Glutamatergic neuron (in vitro differentiated cells): ENCODE measurements at places on chromosomes 5 and 9. TPM values are rescaled to one million over a fixed set of nuclear protein-coding genes. Genes with fewer than 3 reads are reported as not detected.

The FAM163B gene
- total RNA-seq, result 0.51 TPM

DNA sequence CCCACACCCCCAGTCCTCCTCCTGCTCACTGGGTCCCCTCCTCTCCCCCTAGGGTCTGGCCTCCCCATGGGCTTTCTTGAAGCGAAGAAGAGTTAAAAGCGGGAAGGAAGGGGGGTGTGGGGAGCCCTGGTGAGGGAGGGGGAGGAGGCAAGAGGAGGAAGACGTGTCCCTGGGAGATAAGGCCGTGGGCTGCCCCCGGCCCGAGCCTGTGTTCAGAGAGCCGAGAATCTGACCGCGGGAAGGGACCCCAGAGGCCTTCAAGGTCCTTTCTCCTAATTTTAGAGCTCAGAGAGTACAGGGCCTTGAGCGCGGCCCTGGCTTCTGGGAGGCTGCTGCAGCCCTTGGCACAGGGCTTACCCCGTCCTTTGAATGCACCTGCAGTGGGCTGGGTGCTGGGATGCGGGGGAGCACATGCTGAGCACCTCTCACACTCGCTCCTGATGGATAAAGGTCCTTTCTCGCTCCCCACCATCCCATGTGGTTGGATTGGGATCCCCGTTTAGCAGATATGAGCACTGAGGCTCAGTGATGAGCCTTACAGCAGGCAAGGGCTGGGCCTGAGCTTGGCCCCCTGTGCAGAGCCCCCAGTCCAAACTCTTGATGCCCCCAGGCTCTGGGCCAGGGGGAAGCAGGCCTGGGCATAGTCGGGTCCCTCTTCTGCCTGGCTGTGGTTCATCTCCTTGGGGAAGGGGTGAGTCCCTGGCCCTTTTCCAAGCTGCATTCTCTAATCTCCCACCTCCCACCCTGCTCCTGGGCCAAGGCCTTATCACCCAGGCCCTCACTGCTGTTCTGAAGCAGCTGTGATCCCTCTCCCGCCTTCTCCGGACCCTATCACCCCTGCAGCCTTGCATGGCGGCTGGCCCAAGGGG lies 5.9 kb downstream of the GFI1B start:
- peaks cover 5% of the 10 kb centered on the region for H3K27me3 ChIP-seq
- no peak for DNase-seq
- H3K27ac ChIP-seq, result no peak overlapping the region
- H3K4me1 ChIP-seq, result no peaks in the 10 kb centered on the region
- peaks cover 4% of the 10 kb centered on the region for H3K36me3 ChIP-seq

DNA sequence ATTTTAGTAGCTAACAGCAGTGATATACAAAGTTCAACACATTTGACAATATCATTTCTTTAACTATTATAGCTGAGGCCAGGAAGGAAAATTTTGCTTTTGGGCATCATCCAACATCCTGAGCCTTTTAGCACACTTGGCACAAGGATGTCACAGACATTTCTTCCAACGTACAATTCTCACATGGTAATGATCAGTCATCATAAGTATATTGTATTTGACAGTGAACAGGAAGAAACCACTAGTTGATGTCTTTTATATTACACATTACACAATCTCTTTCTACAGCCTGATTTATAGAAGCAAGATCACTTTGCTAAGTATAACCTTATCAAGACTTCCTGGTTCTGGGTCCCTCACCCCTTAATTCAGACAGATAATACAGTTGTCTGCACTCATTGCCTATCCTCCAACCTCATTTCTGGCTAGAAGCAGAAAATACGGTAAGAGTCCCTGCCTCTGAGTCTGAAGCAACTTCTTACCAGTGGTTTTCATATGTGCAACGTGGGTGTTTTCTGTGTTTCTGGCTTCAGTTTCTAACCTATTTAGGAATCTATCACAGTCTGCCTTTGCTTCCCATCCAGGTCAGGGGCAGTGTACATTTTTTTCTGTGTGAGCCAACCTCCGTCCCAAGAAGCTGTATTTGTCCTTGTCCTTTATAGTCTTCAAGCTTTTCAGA lies 167.8 kb downstream of the PAM start:
- no peaks in the 10 kb centered on the region for H3K36me3 ChIP-seq
- H3K27ac ChIP-seq, result no peak overlapping the region
- H3K4me1 ChIP-seq, result peaks cover 10% of the 10 kb centered on the region
- no peak for DNase-seq

- peaks cover 5% of the 10 kb centered on the region for H3K36me3 ChIP-seq
- no peak overlapping the region for H3K4me3 ChIP-seq
- no peaks in the 10 kb centered on the region for H3K4me1 ChIP-seq
Observed at GRCh38 chr5:150431574-150431973, 18.0 kb downstream of the RPS14 start.

DNA sequence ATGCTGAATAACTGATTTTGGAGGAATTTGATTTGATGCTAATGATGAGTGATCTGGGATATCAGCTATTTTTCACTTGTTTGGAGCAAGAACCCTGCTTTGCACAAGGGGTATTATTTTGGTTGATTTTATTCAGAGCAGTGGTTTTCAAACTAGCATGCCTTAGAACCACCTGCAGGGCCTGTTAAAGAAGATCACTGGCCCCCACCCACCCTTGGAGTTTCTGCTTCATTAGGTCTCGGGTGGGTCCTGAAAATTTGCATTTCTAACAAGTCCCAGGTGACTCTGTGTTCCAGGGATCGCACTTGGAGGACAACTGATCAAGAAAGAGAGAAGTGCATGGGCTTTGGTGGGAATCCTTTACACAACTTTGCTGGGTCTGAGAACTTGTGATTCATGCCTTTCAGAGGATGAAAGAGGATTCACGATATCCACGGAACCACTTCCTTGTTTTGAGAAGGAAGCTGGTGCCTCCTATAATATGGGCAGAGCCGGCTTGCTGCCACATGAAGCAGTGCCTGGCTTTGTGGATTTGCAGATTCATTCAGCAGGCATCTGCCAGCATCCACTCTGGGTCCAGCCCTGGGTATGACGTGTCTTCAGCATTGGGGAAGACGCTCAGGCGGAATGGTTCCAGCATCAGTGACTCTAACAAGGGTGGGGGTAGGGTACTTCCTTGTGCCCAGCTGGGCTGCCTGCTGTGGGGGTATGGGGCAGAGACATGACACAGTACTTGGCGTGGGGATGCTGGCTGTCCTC lies 106.6 kb upstream of the PITX1 start:
- H3K36me3 ChIP-seq, result no peaks in the 10 kb centered on the region
- no peak for DNase-seq
- peaks cover 4% of the 10 kb centered on the region for H3K27me3 ChIP-seq
- no peak overlapping the region for H3K27ac ChIP-seq
- H3K4me3 ChIP-seq, result no peak overlapping the region
- H3K4me1 ChIP-seq, result peaks cover 2% of the 10 kb centered on the region

DNA sequence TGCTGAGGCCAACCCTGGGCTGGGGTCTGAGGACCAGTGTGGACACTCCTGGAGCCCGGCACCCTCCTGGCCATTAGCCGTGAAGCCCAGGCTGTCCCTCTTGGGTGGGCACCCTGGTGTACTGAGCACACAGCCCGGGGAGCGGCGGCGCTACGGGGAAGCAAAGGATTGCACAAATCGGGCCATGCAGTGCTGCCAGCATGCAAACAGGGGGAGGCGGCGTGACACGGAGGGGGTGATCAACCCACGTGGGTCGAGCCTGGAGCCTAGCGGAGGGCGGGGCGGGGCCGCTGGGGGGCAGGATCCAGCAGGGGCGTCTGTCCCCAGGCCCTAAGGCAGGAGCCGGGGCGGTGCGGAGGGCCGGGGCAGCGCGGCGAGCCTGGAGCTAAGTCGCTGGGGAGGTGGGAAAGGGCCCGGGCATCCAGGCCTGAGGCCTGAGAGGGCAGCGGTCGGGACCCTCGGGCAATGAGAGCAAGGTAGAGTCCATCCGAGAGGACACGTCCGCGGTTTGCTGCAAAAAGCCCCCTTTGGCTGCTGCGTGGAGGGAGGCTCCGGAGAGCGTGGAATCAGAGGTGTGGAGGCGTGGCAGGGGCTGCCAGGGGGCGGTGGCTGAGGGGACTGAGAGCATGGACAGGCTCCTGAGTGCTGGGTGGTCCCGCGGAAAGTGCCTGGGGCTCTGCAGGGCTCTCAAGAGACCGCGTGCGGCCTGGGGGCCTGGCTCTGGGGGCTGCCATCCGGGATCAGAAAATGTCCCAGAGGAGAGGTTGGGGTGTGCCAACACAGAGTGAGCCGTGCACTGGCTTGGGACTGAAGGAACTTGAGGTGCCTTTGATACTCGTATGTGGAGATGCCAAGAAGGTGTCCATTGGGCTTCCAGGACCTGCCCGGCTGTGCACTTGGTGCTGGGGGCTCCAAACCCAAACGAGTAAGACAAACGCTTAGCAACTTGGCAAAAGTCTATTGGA lies 94.2 kb downstream of the BARX1 start:
- H3K4me3 ChIP-seq, result no peak overlapping the region
- no peaks in the 10 kb centered on the region for H3K36me3 ChIP-seq
- H3K27ac ChIP-seq, result no peak overlapping the region
- peaks cover 10% of the 10 kb centered on the region for H3K4me1 ChIP-seq
- H3K27me3 ChIP-seq, result peaks cover 10% of the 10 kb centered on the region

DNA sequence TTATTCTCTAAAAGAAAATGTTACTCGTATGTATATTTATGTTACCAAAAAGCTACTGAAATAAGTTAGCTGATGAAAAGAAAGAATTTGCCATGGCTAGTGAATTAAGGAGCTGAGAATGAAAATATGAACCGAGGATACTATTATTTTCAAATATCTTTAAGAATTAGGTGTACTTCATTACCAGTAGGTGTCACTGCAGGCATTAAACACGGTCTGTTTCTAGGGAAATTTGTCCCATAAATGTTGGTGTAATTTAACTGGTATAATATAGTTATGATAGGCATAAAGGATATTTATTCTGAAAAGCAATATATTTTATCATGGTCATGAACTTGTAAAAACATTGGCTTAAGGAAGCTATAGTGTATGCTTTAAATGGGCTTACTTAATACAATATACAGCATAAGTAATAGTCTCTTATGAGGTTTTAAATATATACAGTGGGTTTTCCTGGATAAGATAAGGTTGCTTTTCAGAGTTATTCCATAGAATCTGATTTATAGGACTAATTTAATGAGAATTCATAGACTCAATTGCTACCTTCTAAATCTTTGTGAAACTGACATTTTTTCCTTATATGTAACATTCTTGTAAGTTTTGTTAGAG lies 72.4 kb upstream of the MPDZ start:
- peaks cover 2% of the 10 kb centered on the region for H3K27me3 ChIP-seq
- DNase-seq, result no peak
- H3K27ac ChIP-seq, result no peak overlapping the region
- H3K4me3 ChIP-seq, result no peak overlapping the region

DNA sequence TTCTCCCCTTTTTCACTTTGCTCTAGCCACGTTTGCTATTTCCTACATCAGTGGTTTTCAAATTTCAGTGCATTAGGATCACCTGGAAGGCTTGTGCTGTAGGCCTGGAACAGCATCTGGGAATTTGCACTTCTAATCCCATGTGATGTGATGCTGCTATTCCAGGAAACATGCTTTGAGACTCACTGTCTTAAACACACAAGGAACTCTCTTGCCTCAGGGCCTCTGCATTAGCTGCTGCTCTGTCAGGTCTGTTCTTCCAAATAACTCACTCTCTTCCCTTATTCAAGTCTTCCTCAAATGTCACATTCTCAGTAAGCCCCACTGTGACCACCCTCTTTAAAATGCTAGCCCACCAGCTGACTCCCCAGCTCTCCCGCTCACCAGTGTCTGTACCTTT lies 204.0 kb downstream of the DNAH5 start:
- DNase-seq, result no peak
- peaks cover 2% of the 10 kb centered on the region for H3K4me1 ChIP-seq
- no peak overlapping the region for H3K4me3 ChIP-seq
- H3K27ac ChIP-seq, result no peak overlapping the region
- H3K27me3 ChIP-seq, result no peaks in the 10 kb centered on the region
- no peaks in the 10 kb centered on the region for H3K36me3 ChIP-seq

The SPATA6L gene
- total RNA-seq, result 0.59 TPM

DNA sequence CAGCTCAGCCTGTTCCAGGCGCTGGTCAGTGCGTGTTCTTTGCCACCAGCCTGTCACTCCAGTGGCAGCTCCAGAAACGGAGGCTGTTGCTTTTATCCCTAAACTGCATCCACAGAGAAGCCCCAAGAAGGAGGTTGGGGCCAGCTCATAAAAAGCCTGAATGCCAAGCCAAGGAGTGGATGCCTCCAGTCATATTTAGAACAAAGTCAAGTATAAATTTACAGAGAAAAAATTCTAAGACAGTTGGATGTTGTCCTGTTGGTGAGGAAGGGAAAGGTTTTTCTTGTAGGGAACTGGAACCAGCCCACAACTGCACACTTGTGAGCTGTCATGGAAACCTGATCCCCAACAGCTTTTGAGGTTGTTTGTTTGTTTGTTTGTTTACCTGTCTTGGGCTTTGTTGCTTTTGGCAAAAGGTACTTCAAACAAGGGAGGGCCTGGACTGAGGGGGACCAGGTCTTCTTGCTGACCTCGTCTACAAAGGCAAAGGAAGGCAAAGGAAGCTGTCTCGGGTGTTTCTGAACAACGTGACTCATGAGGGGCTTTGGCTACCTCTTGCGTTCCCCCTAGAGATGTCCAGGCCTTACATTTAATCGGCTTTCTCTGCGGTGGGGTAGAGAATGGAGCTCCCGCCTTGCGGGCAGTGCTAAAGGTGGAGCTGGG lies 36.7 kb downstream of the OLFML2A start:
- no peak overlapping the region for H3K4me3 ChIP-seq
- H3K4me1 ChIP-seq, result peaks cover 4% of the 10 kb centered on the region
- no peak overlapping the region for H3K27ac ChIP-seq
- H3K27me3 ChIP-seq, result no peaks in the 10 kb centered on the region
- DNase-seq, result no peak

GRCh38 chr9:121620777-121621449 lies 30.5 kb upstream of the DAB2IP start:
- no peak overlapping the region for H3K27ac ChIP-seq
- H3K4me1 ChIP-seq, result no peaks in the 10 kb centered on the region
- peaks cover 2% of the 10 kb centered on the region for H3K27me3 ChIP-seq

- H3K27ac ChIP-seq, result no peak overlapping the region
- no peaks in the 10 kb centered on the region for H3K36me3 ChIP-seq
- peaks cover 18% of the 10 kb centered on the region for H3K4me1 ChIP-seq
- no peak overlapping the region for H3K4me3 ChIP-seq
- no peak for DNase-seq
Observed at GRCh38 chr9:20509466-20509865, 112.8 kb downstream of the MLLT3 start.

GRCh38 chr5:10455277-10455670 lies 13.6 kb downstream of the ROPN1L start:
- peaks cover 10% of the 10 kb centered on the region for H3K27me3 ChIP-seq
- peak; percentile 27 for DNase-seq
- no peak overlapping the region for H3K27ac ChIP-seq
- H3K4me3 ChIP-seq, result no peak overlapping the region
